ENCODE measurements at places on chromosomes 4 and X.
A peak's percentile ranks its signal among the peaks of the same experiment; 100 is the strongest.

DNA sequence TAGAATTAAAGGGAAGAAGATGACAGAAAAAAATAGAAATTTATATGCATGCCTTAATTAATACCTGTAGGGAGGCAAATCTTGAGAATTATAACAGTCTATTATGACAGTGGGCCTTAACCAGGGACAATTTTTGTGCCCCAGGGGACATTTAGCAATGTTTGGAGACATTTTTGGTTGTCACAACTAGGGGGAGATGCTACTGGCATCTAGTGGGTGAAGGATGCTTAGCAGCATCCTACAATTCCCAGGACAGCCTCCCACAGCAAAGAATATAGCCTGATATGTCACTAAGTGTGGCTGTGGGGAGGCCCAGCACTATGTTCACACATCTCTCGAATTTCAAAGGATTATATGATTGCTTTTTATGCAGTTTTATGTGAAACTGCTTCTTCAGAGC is 10.5 kb downstream of the GPR82 start:
- no peak for DNase-seq

DNA sequence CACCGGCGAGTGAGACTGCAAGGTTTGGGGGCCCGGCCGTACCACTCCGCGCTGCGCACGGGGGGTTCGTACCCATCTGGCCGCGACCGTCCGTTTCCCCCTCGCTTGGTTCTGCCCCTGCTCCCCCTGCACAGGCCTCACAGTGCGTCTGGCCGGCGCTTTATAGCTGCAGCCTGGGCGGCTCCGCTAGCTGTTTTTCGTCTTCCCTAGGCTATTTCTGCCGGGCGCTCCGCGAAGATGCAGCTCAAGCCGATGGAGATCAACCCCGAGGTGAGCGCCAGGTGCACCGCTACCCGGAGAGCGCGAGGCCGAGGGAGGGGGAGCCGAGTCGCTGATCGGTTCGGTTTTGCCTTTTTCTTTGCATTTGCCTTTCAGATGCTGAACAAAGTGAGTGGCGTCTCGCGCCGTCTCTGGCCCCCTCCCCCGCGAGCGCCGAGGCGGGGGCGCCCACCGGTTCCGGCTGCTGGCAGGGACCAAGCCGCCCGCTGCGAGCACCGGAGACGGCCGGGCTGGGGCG is at the start of gene UCHL1:
TSS of gene UCHL1 (plus strand) at position 189 of the 517 bp plus-strand sequence. CDS start at position 238, 49 bp downstream.
- peak; percentile 21 for DNase-seq

- no peak for DNase-seq
Observed at GRCh38 chr4:26369581-26369980, 48.8 kb downstream of the RBPJ start.

- no peak for DNase-seq
Observed at GRCh38 chr4:185033072-185033471, 14.8 kb downstream of the HELT start.

- no peak for DNase-seq
Observed at GRCh38 chrX:41722816-41723618, 964 bp upstream of the GPR82 start.

DNA sequence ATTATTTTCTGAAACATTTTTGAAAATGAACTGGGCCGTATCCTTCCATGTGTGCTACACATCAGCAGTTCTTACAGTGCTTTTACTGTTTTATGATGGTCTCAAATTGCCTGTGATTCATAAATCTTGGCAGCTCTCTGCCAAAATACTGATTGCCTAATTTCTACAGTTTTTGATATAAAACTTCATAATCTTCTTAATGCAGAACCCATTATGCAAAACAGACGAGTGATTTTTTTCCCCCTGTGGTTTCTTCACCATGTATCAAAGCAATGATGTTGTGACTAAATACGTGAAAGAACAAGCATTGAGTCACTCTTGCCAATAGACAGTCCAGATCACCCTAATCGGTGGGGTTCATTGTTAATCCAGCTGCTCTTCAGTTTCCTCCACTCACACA is 156.4 kb upstream of the WDR1 start:
- no peak for DNase-seq

- no peak for DNase-seq
Observed at GRCh38 chr4:10079256-10079655, 37.3 kb downstream of the WDR1 start.

- DNase-seq: peak; percentile 15
Observed at GRCh38 chr4:77151241-77151640, 5.8 kb upstream of the CCNG2 start.

DNA sequence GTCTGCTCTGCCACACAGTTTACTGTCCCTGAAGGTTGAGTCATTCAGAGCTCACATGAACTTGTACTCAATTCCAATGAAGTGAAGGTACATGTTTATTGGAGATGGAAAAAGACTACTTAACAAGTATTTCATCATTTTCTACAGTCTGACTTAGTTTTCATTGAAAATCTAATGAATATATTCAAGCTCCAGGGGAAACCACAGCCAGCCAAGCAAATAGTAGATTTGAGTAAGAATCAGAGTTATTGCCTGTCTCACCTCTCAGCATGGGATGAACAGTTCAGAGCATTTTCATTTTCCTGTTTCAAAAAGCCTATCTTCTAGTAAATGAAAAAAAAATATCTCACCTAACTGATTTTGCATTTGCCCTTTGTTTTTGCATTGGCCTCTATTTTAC is 1249.4 kb upstream of the DIAPH2 start:
- no peak for DNase-seq

GRCh38 chrX:18406531-18407266 is 18.7 kb upstream of the CDKL5 start:
- no peak for DNase-seq

DNA sequence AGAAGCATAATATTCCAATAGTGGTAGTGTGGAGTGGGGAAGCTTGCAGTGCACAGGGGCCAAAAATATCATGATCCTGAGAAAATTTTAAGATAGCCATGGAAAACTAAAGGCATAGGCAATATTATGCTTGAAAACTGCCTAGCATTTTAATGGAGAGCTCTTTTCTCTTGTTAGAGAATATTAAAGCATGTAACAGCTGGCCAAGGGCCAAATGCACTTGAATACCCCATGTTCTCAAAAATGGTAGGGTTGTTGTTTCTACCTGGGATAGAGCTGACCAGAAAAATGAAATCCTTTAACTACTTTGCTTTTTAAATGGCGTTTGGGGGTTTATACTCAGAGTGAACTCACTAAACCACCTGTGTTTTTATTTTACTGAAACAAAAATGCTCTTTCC is 739.6 kb upstream of the SLIT2 start:
- no peak for DNase-seq

GRCh38 chr4:181008164-181008563 is 1235.0 kb upstream of the TENM3 start:
- DNase-seq: no peak

- peak; percentile 51 for DNase-seq
Observed at GRCh38 chrX:46626566-46626965, 53.0 kb downstream of the CHST7 start.

Measured in activated CD4-positive, alpha-beta T cell treated with anti-CD3 and anti-CD28 coated beads for 48 hours (primary cell).